ENCODE measurements at places on chromosomes 4 and X.

DNA sequence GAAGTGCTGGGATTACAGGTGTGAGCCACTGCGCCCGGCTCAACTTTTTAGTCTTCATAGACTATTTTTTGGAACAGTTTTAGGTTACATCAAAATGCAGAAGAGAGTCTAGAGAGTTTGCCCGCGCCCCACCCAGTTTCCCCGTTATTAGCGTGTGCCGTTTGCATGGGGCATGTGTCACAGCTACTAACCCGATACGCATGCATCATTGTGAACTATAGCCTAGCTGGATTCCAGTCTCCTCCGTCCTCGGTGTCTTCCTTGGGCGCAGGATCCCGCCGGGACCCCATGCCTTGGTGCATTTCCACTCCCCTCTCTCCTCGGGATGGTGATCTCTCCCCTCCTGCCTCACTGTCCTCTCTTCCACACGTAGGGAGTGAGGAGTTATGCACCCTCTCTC is 85.5 kb upstream of the ADRA2C start:
- DNase-seq = no peak

GRCh38 chrX:10017872-10018271 is 50.7 kb downstream of the CLDN34 start:
- DNase-seq = peak; percentile 93

- DNase-seq = no peak
These were observed 117.3 kb downstream of the C4orf51 start for GRCh38 chr4:145797278-145797677.

GRCh38 chrX:747176-747575 is 116.6 kb downstream of the SHOX start:
- no peak for DNase-seq

- peak; percentile 7 for DNase-seq
These were observed 304.0 kb upstream of the PITX2 start for GRCh38 chr4:110926841-110927400.

GRCh38 chr4:164239976-164240375 is 514.0 kb upstream of the SMIM31 start:
- no peak for DNase-seq

DNA sequence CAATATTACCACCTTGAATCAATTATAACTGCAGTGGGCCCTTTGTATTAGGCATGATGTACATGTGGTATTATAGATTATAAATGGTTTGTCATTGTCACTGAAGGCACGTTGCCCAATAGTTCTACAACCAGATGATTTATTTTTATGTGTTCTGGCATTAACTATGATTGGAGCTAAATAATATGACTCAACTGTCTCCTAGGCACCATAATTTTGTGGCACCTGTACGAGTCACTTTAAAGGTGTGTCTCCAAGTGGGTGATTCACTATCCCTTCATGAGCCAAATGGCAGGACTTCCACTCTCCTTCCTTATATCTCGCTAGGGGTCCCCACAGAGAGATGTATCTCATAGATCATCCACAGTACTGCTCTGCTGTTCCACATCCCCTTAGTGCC is 6.1 kb upstream of the SMPX start:
- DNase-seq = peak; percentile 12

GRCh38 chr4:73406548-73406875 is 2.4 kb downstream of the ALB start:
- no peak for DNase-seq

- DNase-seq = peak; percentile 42
These were observed 52.1 kb downstream of the NPY5R start for GRCh38 chr4:163395758-163396157.

DNA sequence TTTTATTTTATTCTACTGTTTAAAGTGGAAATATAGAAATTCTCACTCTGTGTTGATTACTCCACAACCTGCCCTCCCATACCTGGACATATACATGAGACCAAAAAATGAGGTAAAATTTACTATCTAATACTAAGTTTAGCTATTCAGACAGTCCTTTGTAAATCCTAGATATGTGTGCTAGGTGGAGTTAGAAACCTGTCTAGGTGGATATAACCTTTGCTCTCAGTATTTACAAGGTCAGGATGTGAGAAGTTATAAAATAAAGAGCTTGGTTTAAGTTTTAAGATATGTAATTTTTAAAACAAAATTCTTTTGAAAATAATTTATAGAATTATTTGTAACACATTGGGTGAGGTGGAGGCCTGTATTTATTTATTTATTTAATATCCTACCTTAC is 221.5 kb downstream of the PCDH7 start:
- no peak for DNase-seq

GRCh38 chrX:45980726-45981125 is 564.5 kb downstream of the ZNF674 start:
- no peak for DNase-seq

GRCh38 chr4:146458594-146458993 is 63.1 kb downstream of the SLC10A7 start:
- no peak for DNase-seq

All from M059J (cell line).